CD4-positive, alpha-beta T cell treated with Interleukin-15 for 4 hours (primary cell): ENCODE measurements at places on chromosomes 3 and 15.

- no peak for DNase-seq
Measured at GRCh38 chr3:52649461-52650210, 36.1 kb downstream of the PBRM1 start.

DNA sequence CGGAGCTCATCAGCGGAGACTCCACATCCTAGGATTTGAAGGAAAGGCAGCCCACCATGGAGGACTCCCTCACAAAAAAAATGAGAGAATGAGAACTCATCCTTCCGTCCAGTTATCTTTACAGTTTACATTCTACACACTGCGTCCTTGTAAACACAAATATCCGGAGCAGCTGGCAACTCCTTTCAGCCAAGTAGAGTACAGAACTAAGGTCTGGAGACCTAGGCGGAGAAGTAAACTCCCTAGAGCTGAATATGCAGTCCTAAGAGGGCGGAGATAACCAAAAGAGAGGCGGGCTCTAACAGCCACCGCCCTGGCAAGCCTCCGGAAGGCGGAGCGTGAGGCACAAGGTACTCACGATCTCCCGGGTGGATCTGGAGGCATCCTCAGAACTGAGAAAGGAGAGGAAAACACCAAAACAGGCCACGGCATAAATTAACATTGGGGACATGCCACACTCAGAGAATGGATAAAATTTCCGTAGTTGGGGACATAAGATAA is 924 bp upstream of the SIN3A start:
- peak; percentile 80 for DNase-seq

GRCh38 chr3:188542196-188542595 is 388.2 kb downstream of the LPP start:
- no peak for DNase-seq

- DNase-seq, result no peak
Measured at GRCh38 chr3:101992863-101993262, 143.5 kb downstream of the NFKBIZ start.

DNA sequence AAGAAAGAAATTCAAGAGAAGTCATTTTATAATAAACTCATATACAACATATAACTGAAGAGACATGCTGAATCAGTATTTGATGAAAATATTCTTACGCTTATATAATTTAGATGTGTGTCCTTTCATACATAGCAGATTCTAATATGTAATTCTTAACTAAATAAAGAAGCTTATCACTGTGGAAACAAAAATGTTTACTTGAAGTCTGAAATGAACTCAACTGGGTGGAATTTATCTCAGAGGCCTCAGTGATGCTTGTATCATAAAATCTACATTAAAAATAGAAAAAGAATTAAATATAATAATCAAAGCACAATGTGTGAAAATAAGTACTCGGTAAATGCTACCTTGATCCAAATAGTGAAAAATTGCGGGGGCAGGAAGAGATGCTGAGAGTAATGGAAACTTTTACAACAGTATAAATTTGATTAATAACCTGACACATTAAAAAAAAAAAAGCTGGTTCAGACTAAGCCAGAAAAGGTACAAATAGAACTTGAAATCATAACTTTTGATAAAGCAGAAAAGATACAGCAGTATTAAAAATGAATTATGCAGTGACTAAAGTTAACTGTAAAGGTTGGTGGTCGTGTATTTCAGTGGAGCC is 12.0 kb upstream of the CBLB start:
- DNase-seq, result no peak

GRCh38 chr3:105944721-105945120 is 75.9 kb upstream of the CBLB start:
- no peak for DNase-seq

DNA sequence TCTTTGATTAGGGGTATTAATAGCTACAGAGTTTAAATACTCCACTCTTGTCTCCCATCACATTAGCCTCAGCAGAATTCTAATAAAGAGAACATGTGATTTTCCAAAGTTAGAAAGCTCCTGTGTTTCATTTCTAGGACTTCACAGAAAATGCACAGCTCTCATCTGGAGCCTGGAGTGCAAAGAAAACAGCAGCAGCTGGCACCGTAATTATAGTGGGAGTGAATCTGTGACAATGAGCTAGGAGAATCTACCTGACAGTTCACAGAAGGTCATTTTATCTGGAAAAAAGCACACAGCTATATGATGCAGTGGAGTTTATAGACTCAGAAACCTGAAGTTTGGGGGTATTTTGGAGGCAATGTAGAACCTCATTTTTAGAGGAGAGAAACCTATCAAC is 5.4 kb upstream of the TRIM59 start:
- DNase-seq, result no peak

- no peak for DNase-seq
Measured at GRCh38 chr3:147401421-147401820, 4.9 kb downstream of the ZIC4 start.

DNA sequence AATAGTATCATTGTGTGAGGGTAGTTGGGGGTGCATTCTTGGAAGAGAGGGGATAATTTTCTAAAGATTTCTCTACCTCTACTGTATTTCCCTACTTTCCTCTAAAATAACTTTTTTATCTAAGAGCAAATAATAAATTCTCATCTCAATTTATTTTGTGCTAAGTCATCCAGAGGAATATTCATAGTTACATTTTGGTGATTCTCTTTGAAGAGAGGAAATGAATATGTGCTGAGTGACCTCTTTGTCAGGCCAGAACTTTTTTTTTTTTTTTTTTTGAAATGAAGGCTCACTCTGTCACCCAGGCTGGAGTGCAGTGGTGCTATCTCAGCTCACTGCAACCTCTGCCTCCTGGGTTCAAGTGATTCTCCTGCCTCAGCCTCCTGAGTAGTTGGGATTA is 15.1 kb upstream of the CCDC80 start:
- no peak for DNase-seq

- no peak for DNase-seq
Measured at GRCh38 chr3:160440687-160441086, 8.9 kb downstream of the TRIM59 start.

DNA sequence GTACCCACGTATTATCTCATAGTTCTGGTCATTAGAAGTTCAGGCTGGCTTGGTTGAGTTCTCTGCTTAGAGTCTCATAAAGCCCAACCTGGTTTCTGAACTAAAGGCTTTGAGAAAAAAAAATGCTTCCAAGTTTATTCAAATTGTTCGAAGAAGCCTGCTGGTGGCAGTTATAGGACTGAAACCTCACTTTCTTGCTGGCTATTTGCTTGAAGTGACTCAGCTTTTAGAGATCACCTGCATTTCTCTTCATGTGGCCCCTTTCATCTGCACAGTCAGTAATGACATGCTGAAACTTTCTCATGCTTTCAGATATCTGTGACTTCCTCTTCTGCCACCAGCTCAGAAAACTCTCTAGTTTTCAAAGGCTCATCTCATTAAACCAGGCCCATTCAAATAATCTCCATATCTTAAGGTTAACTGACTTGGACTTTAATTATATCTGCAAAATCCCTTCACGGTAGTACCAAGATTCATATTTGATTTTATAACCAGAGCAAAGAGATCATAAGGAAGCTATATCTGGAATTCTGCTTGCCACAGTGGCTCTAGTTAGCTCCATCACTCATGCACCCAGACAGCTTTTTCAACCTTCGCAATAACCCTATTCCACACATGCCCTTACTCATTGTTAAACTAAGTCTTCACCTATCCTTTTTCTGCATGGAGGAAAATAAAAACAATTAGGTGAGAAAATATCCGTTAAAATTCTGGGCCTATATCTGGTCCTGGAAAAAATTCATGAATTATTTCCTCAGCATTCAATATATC is 433.8 kb upstream of the CBLB start:
- DNase-seq, result peak; percentile 21

- no peak for DNase-seq
Measured at GRCh38 chr15:57377478-57377847, 1.2 kb downstream of the CGNL1 start.

- DNase-seq, result no peak
Measured at GRCh38 chr3:126961791-126962461, 21.0 kb upstream of the PLXNA1 start.

DNA sequence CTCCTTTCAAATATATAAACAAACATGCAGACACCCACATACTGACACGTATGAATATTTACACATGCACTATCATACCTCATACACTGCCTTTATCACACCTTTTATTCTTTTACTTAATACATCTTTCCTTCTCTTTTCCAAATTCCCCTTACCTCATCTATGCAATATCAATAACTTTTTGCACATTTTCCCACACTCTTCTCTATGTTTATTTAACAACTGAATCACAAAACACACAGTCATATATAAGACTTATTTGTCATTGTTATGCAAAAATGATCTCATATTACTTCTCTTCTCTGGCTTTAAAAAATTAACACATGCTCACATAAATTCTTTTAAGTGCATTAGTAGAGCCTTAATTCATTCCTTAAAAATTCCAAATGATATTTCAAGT is 461.4 kb downstream of the DIPK2A start:
- no peak for DNase-seq

DNA sequence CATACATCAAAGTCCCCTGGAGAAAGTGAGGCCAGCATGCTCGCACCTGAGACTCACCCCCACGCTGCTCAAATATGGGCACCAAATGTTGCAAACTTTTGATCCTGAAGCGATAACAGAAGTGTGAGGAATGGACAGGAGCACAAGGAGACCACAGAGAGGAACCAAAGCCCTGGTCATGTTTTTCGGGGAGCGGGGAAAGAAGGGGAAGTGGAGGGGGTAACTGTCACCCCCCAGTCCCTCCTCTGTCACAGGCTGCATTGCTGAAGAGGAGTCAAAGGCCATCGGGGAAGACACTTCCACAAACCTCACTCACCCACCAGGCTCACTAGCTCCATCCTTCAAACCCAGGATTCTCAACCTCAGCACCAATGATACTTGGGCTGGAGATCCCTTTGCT is 182.4 kb downstream of the UACA start:
- DNase-seq, result no peak

GRCh38 chr3:42600958-42601675 is 631 bp downstream of the NKTR start:
- DNase-seq, result peak; percentile 51

DNA sequence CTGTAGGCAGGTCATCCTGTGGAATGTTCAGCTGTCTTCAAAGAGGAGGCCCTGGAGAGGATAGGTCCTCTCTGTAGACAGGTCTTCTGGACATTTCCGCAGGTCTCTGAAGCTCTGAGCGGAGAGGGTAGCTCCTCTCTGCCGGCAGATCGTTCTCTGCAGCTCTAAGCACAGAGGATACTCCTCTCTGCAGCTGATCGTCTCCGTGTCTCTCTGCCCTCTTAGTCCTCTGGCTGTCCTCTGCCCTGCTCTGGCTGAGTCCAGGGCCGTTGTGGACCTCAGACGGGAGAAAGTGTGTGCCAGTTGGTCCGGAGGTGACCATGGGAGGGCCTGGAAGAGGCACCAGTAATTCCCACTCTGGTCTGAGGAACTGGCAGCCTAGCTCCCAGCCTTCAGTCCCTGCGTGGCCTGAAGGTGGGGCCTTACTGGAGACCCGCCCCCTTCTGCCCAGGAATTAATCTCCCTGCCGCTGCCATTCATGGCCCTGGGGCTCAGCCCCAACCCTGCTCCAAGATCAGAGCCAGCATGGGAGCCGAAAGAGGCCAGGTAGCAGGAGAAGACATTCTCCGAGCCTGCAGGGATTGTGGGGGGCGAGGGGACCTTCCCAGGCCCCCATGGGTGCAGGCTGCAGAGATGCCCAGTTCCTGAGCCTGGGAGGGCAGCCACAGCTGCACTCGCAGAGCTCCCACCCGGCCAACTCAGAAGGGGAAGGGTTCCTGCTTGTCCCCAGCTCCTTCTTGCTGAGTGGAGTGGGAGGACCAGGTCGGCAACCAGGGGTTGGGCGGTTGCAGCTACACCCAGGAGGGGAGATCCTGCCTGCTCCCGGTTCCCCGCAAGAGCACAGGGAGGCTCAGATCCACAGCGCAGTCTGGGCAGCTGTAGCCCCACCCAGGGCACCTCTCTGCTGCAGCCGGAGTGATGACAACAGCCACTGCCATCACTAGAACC is 488.7 kb downstream of the RSL24D1 start:
- no peak for DNase-seq

DNA sequence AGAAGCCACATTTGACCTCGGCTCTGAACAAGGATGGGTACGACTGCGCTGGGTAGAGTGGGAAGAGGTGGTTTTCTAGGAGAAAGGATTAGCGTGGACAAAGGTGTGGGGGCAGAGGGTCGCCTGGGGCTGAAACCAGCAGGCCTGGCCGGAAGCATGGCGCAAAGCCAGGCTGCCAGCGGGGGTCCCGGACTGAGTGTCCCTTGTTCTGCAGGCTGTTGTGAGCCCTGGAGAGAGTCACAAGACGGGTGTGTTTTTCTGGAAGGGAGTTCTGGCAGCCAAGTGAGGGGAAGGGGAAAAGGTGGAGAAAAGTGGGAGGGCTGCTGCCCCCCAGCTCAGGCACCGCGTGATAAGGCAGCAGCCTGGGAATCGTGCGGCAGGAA is 98.5 kb upstream of the MEF2A start:
- DNase-seq, result no peak

DNA sequence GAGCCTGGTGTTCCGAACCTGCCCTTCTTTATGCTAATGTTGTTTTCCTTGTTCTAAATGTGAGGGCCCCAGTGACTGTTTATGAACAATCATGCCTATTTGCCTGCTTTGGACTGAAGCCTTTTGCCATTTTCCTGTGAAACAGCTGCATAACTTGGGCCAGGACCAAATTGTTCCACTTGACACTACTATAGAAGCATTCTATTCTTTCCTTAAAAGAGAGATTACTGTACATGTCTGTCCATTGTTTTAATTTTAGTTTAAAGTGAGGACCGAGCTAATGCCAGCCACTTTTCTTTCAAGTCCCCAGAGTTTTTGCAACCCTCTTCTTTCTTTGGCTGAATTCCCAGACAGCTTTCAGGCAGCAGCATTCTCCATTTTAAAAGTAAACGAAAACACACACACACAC is 980.3 kb downstream of the CADM2 start:
- DNase-seq, result no peak

- no peak for DNase-seq
Measured at GRCh38 chr3:187136337-187136736, 3.0 kb downstream of the RPL39L start.

- no peak for DNase-seq
Measured at GRCh38 chr3:126986001-126986400, 3.1 kb downstream of the PLXNA1 start.

DNA sequence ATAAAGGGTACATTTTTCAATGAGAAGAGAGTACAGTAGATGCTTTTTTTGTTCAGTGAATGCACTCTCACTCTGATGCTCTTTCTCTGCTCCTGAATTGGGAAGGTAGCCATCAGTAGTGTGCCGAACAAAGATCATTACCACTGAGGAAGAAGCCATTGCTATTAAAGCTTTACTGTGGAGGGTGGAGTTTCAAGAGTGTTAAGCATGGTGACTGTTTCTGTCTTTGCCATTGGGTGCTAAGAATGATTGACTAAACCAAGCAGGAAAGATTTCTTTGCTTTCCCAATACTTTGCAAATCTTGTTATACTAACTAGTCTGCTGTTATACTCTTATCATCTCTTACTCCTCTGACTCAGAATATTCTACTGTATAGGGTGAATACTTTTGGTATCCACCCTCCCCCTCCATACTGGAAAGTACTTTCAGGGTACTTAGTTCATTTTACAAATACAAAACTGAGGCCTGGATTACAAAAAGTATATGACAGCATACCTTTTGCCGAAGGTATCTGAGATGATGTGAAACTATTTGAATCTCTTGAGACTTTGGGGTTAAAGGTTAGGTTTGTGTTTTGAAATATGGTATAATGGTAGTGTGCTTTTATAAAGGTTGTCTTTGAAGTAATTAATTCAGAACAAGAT is 1.7 kb downstream of the RAB11A start:
- DNase-seq, result peak; percentile 14

GRCh38 chr15:39156646-39157250 is 424.1 kb upstream of the THBS1 start:
- DNase-seq, result no peak
